ENCODE measurements at places on chromosomes 2 and 18.

- no peak for DNase-seq
Measured at GRCh38 chr2:232632904-232633412, 446 bp upstream of the EFHD1 start.

DNA sequence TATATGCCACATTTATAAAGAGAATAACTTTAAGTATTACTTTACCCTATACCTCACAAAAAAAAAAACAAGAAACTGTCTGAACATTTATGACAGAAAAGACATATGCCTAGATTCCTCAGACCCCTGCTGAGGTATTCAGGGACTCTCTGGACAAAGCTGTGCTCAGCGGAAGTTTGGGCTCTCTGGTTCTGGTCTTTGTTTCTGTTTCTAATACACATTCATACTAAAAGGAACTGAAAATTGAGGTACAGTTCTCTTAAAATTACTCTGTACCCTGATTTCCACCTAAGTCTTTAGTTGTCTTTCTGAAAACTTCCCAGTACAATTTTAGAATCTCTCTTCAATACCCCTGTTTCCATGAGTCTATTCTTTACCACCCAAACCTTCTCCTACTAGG lies 160.3 kb downstream of the IKZF2 start:
- no peak for DNase-seq

- no peak for DNase-seq
Measured at GRCh38 chr2:190462181-190462580, 54.0 kb downstream of the MFSD6 start.

DNA sequence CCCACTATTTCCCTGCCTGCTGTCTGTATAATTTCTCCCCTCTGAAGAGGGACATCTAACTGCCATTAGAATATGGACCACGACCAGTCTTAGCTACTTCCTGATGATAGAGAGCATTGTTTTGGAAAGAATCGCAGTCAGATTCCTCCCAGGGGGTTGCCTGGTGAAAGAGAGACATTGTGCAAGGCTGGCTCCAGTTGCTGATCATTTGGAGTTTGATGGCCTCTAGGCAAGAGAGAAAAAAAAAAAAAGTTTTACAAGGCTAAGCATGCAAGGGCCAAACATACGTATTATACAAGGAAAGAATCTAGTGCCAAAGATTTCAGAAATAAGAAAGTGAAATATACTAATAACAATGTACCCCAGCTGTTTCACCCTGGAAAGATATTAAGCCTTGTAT lies 182.2 kb downstream of the CMPK2 start:
- DNase-seq: no peak

- DNase-seq: no peak
Measured at GRCh38 chr2:186749219-186749618, 55.4 kb downstream of the FAM171B start.

DNA sequence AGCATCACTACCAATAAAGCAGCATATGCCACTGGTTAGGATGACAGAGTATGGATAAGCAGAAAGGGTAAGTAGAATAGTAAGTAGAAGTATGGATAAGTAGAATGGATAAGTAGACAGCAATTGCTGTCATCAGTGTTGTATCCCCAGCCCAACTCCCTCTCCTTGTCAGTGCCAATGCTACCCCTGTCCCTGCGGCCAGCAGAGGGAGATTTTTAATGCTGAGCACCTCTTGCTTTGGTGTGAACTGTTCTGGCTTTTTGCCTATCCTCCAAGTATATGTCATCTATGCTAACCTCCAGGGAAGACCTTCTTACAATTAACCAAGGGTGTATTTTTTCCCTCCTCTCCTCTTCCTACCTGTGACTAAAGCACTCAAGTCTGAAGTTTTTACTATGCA lies 136.7 kb upstream of the SPHKAP start:
- no peak for DNase-seq

GRCh38 chr2:178666458-178666857 lies 140.8 kb downstream of the TTN start:
- DNase-seq: no peak

GRCh38 chr2:29336341-29337241 lies 221.4 kb downstream of the CLIP4 start:
- DNase-seq: no peak

DNA sequence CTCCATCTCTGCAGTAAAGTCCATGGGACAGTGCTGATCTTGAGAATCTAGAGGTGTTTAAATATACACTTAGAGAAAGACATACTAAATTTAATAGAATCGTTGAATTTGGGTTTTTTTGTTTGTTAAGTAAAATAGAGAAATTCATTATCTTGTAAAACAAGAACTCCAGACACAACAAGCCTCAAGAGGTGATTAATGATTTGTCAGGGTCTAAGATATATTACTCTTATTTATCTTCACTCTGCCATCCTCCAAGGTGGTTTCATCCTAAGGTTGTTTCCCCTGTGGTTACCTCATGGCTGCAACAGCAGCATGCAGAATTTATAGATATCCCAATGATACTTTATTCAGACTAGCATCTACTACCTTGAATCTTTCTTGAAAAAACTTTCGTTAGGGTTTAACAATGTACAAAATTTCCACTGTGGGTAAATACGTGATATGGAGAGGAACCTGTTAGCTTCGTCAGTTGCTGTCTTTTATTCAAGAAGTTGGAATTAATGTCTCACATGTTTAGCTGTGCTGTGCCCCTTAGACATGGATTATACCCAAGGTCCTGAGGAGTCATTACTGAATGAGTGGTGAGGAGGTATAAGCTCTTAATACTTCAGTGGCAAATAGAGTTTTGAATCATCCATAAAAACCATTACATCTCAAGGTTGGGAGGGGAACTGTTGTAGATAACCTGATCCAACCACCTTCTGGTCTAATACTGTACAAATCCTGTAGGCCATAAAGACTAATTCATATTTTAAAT lies 128.0 kb downstream of the GPD2 start:
- DNase-seq: no peak

GRCh38 chr18:45806226-45806625 lies 19.2 kb upstream of the SIGLEC15 start:
- no peak for DNase-seq

DNA sequence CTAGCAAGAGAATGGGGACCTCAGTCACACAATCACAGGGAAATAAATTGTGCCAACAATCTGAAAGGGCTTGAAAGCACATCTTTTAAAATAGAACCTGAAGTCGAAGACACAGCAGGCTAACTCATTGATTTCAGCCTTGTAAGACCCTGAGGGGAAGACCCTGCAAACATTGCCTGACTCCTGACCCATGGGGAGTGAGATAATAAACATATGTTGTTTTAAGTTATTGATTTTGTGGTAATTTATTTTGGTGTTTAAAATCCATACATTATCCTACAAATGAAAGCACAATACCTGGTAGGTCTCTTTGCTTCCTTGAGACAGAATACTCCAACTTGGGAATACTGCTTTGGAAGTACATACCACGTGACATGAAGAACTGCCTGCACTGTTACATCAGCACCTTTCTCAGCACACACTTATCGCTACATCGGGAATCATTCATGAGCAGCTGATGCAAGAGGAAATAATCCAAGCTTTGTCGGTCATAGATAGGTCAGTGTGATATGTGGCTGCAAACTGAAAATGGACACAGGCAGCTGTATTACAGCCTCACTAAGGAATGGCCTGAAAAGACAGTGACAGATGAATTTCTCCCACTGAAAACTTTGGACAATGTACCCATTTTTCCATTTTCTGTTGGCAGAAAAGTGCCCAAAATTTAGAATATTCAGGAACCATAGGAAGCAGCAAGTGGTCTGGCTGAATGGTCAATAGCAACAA lies 494.5 kb upstream of the MAP2 start:
- no peak for DNase-seq

- no peak for DNase-seq
Measured at GRCh38 chr2:217714287-217714751, 288.5 kb downstream of the TNS1 start.

GRCh38 chr2:182020286-182021070 lies 34.8 kb downstream of the PPP1R1C start:
- DNase-seq: no peak

DNA sequence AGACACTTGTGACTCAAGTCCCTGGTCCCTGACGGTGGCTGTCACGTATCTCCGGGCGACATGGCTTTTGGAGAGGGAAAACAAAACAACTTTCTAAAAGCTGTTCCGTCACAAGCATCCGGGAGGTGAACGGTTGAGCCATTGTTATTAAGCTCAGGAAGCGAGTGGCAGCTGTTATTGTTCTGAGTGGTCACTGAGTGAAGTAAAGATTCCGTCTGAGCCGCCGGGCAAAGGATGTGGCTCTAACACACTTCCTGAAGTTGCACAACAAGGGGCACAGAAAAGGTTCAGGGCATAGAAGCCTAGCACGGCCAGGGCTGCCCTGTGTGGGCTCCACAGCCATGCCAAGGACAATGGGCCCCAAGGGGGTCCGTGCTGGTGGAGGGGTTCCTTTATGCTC lies 24.3 kb downstream of the INPP5D start:
- DNase-seq: peak; percentile 59

DNA sequence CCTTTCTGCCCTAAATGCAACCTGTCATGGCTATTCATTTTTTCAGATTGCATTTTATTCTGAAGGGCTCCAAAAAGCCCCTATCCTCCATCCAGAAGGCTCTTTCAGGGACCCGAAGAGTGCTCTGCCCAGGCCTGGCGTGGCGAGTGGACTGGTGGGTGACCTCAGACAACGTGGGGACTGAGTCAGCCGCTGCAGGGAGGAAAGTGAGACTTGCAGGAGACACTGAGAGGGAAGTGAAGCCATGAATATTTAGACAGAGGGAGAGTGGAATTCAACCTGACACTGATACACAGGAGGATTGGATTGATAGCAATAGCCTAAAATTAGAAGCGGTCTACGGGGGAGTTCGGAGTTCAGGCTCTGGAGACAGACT lies 63.6 kb upstream of the SIX2 start:
- DNase-seq: no peak

GRCh38 chr2:37561615-37562569 lies 109.5 kb downstream of the CDC42EP3 start:
- DNase-seq: no peak

GRCh38 chr2:36492216-36492945 lies 105.6 kb downstream of the FEZ2 start:
- no peak for DNase-seq

- peak; percentile 71 for DNase-seq
Measured at GRCh38 chr18:48913201-48913600, 37.6 kb downstream of the SMAD7 start.

DNA sequence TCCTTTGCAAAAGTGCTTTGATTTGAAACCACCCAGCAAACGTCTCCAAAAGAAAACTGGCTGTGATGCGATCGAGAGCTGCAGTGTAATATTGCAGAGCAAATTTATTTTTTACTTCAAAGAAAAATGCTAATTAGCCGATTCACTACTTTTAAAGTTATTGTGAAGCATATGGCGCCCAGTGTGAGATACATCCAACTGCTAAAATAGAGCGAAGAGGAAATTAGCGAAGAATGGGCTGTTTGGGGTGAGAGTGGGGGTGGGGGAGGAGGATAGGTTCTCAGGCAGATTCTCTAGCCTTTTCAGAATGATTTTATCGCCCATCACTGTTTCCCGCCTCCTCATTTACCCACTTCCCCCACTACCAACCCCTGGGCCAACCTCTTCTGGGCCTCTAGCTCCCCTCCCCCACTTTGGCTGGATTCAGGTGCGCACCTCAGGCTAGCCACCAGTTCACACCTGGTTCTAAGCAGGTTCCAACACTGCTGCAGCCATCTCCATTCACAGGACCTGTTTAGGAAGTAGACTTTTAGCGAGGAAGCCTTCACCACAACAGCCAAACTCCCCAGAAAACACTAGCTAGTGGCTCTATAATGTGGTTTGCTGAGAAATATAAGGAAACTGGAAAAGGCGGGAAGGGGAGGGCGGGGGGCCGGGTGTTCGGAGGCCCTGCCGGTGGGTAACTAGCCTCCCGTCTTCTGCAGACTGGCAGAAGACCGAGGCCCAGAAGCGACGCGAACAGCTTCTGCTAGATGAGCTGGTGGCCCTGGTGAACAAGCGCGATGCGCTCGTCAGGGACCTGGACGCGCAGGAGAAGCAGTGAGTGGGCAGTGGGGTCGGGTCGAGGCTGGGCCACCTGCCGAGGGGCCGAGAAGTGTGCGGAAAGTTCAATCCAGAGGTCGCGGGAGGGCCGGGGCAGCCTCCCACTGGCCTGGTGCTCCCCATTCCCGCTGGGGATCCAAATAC lies 6.0 kb upstream of the OTX1 start:
- no peak for DNase-seq

DNA sequence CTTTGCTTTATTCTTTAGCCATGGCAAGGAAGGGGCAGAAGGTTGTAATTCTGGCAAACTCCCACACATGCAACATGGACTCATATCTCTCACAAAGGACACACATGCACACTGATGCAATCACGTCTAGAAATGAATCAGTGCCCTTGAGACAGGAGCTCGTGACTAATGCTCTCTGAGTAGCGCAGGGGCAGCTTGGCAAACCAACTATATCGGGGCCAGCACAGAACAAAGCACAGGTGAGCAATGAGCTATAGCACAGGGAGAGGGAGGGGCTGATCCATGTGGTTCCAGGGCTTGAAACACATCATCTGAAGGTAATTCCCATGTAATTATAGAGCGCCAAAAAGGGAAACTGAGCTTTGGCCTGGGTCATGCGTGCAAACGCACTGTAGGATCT lies 165.2 kb upstream of the KLF7 start:
- no peak for DNase-seq

- no peak for DNase-seq
Measured at GRCh38 chr2:143930891-143931290, 589.0 kb downstream of the ZEB2 start.

- no peak for DNase-seq
Measured at GRCh38 chr2:233061591-233062450, 1.7 kb downstream of the INPP5D start.

DNA sequence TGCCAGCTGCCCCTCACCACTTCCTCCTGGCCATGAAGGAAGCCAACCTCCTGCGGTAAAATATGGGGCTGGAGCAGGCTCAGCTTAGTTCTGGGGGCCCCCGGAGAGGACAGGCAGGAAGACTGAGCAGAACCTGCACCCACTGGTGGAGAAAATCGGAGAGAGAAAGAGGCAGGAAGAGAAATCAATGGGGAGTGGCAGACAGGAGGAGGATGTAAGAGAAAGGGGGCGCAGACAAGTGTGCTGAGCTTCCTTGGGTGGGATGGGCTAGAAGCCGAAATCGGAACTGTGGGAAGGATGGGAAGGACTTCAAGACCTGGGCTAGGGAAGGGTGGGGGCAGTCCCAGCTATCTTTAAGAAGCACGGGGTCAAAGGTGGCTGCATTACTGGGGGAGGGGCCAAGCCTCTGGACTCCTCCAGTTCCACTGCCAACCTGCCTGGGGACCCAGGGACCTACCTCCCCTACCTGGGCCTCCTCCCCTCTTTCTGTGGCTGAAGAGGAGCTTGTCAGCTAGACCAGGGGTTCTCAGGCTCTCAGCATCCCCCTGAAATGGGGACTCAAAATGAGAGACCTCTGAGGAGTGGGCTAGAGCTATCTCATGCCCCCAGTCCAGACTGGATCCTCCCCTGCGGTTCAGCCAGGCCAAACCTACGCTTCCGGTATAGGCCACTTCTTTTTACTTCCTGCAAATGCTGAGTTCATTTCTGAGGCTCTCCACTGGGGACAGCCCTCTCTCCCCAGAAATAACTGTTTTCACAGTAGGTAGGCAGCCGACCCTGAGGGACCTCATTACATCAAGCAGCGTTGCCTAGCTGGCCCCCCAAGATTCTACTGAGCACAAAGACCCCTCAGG lies 33.6 kb upstream of the B3GNT7 start:
- peak; percentile 14 for DNase-seq

All from CD4-positive, alpha-beta T cell treated with Interleukin-1 beta for 1 hour (primary cell).